ENCODE measurements at places on chromosomes 11 and 22.

DNA sequence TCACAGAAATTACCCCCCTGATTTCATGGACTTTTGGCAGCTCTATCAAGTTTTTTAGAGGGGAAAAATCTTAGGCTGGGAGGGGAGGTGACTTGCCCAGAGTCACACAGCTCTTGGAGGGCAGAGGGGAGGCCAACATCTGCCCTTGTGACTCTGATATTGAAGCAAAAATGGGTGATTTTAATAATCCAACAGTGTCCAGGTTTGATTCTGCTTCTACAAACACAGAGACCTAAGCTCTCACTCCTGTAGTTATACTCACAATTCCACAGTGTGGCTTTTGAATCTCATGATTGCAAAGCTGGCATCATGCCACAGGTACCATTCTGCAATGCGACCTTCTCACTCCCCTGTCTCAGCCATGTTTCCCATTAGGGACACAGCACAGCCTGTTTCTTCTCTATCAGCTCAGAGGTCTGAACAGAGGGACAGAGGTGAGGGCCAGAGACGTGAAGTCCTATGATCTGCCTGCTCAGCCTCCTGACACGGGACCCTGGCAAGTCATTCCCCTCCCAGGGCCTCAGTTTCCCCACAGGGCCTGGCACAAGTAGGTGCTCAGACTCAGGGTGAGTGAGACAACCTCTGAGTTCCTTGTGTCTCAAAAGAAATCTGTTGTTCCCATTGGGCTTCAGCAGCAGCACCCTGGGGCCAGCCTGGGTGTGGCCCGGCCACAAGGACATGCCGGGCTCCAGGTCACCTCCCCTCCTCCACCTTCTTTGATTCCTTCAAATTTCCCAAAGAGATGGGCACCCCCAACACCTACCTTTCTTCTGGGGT is 766 bp downstream of the APOL2 start:
- no peak for DNase-seq

GRCh38 chr22:25008666-25009065 is 56.1 kb downstream of the KIAA1671 start:
- DNase-seq: no peak

DNA sequence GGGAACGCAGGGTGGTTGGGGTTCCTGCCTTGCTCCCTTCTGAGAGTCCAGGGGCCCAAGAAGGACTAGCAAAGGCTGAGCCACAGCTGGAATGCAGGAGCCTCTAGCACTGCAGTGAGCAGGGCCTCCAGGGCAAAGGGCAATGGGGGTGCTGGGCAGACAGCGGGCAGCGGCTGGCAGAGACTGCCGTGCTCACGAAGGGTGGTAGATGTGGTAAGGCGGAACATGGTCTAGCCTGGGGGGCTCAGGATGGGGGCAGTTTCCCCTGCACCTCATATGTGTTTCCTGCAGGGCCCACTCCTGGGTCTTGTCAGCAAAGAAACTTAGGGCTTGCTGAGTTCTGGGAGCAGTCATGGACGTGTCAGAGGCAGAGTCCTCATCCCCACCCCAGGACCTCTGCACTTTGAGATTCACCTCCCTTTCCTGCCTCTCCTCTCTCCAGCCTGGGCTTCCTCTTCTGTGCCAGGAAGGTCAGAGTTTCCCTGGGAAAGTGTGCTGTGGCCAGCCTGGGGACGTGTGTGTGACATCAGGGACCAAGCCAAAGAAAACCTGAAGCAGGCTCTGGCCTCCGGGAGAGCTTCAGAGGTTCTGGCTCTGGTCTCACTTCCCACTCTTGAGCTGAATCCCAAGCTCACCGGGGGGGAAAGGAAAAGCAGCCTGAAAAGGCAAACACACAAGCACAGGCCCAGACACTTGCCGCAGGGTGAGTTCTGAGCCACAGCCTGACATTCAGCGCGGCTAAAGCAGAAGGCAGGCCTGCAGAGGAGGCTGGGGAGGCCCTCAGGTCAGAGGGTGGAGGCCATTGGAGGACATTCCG is 4.4 kb downstream of the MOGAT2 start:
- DNase-seq: no peak

DNA sequence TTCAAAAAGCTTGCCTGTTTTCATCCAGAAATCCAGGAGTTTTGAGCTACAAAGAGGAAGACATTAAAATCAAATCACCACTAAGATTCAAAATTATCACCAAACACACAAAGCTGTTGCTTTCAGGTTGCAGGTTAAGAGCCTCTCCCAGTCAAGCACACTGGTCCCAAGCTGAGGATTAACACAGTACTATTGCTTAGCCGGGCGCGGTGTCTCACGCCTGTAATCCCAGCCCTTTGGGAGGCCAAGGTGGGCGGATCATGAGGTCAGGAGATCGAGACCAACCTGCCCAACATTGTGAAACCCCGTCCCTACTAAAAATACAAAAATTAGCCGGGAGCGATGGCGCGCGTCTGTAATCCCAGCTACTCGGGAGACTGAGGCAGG is 1165.1 kb downstream of the LRRC4C start:
- DNase-seq: no peak

GRCh38 chr11:125968354-125968753 is 22.5 kb downstream of the VSIG10L2 start:
- DNase-seq: no peak

GRCh38 chr11:63635762-63636465 is 21.7 kb upstream of the PLAAT3 start:
- peak; percentile 59 for DNase-seq

GRCh38 chr11:9752091-9752490 is 88.2 kb downstream of the SWAP70 start:
- DNase-seq: no peak

GRCh38 chr11:87020336-87020735 is 17.4 kb upstream of the TMEM135 start:
- DNase-seq: no peak

DNA sequence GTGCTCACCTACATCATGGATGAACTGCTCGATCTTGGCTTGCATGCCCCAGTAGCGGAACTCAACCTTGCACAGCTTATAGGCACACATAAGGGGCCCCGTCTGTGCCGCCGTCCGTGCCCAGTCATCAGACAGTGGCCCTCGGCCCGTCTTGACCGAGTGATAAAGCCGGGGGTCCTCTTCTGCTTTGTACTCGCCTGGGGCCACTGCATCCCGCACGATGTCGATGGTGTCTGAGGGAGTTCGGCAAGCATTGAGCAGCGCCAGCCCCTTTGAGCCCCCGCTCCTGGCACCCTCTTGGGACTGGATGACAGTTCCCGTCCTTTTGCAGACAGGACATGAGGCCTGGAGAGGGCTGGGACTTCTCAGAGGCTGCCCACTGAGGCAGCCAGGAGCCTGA is 3.3 kb downstream of the PITPNM1 start:
- DNase-seq: no peak

GRCh38 chr11:15493066-15493465 is 378.3 kb downstream of the INSC start:
- DNase-seq: no peak

GRCh38 chr11:10918698-10919097 is 60.8 kb upstream of the ZBED5 start:
- DNase-seq: no peak

- DNase-seq: no peak
Observed at GRCh38 chr11:118128721-118129470, 23.7 kb downstream of the SCN4B start.

DNA sequence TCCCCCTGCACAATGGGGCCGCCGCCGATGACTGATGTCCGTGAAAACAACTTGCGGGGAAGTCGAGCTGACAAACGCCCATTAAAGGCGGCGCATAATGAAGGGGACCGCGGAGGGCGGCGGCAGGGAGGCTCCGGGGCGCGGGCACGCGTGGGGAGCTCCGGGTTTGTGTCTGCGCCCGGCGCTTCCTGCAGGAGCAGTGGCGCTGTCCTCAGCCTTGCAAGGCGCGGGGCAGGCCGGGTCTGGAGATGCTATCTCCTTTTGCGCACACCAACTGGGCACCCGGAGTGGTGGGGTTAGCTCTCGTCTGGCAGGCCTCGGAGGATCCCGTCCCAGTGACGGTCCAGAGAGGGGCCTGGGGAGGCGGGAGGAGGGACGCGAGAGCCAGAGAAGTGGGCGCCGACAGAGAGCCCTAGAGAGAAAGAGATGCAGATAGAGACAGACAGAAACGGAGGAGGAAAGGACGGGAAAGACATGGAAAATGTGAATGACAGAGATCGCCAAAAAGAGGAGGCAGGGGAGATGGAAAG is 390 bp upstream of the FGF3 start:
- DNase-seq: no peak

GRCh38 chr11:17821648-17822400 is 87.2 kb downstream of the KCNC1 start:
- no peak for DNase-seq

DNA sequence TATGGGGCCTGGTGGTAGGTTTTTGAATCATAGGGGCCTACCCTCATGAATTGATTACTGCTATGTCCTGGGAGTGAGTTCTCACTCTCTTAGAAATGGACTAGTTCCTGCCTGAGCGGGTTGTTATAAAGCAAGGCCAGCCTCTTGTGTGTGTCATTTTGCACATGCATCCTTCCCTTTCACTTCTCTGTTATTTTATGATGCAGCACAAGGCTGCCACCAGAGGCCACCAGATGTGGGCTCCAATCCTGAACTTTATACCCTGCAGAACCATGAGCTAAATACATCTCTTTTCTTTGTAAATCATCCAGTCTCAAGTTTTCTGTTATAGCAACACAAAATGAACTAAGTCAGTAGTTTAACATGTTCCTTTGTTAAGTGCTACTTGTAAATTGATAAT is 251.4 kb downstream of the BLID start:
- DNase-seq: no peak

GRCh38 chr11:28833169-28833568 is 725.0 kb downstream of the METTL15 start:
- DNase-seq: no peak

- no peak for DNase-seq
Observed at GRCh38 chr11:85815186-85815931, 4.4 kb upstream of the SYTL2 start.

DNA sequence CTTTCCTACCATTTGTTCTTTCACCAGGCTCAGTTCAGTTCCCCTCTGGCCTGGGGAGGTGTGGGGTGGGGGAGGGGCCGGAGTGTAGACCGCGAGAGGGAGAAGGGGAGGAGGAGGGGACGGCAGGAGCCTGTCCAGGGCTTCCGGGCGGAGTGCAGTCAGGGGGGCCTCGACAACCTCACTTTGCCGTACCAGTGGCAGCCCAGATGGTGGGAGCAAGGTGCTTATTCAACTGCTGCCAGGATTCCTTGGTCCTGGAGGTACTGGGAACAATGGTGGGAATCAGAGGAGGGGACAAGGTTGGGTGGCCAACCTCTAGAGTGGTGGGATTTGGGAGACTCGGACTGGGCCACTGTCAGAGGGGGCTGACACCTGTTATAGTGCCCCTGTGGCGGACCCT is 1.2 kb downstream of the BACE1 start:
- DNase-seq: no peak

DNA sequence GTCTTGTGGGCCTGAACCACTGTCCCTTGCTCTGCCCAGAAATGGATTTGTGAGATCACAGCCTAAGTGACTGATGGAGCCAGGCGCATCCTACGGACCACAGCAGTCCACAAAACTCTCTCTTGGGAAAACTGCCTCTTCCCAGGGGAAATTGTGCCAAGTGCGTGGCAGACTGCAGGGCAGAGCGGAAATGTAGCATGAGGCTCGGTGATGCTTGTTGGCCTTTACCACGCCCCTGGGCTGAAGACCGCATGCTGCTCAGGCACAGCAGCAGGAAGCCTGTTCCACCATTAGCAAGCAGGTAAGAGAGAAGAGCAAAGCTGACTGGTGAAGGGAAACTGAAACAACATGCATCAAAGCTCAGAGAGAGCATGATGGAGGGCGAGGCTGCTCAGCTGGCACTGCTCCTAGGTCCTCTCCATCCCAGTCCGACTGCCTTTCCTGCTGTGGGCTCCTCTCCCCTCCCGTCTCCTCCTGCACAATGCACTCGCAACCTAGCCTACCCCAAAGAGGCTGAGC is 26.5 kb upstream of the SCARF2 start:
- peak; percentile 30 for DNase-seq

- no peak for DNase-seq
Observed at GRCh38 chr22:28222571-28222970, 303.5 kb upstream of the PITPNB start.

- no peak for DNase-seq
Observed at GRCh38 chr11:106459135-106459534, 381.7 kb downstream of the AASDHPPT start.

- no peak for DNase-seq
Observed at GRCh38 chr22:18069041-18069440, 8.7 kb upstream of the PEX26 start.

- DNase-seq: no peak
Observed at GRCh38 chr11:74000307-74001133, 8.4 kb downstream of the UCP3 start.

All from T-helper 9 cell (primary cell).